Cortex of kidney (tissue), 1 donor: ENCODE measurements at places on chromosomes 4 and X.

DNA sequence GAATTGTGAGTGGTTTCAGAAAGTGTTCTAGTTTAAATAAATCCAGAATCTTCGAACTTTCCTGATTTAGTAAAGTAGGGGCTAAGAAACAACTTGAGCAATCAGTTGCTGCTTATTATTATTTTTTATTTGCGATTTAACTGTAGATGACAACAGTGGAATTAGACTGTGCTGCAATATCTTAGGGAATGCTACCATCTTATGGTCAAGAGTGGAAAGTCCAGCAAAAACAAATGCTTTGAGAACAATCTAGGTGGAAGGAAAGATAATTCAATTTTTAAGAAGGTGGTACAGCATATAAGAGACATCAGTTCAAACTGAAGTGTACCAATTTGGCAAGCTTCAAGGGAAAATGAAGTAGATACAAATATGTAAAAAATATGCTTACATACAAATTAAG, 73.3 kb downstream of the CYLC1 start:
- DNase-seq = no peak

- DNase-seq = no peak
Observed at GRCh38 chr4:130424211-130424610, 1328.3 kb downstream of the C4orf33 start.

DNA sequence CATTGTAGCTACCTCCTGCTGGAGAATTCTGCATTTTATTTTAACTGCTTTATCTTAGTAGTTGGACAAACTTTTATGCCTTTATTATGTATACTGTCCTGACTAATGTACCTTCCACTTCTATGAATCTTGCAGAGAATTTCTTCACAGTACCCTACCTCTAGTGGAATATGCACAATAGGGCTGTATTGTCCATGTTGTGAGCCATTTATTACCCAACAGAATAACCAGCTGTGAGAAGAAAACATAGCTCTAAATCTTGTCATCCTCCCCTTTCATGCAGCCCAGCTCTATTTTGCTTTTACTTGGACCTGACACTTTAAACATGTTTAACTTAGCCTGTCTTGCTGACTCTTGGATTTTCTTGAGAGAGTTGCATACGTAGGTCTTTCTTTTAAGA, 56.2 kb downstream of the MCUB start:
- DNase-seq = no peak

DNA sequence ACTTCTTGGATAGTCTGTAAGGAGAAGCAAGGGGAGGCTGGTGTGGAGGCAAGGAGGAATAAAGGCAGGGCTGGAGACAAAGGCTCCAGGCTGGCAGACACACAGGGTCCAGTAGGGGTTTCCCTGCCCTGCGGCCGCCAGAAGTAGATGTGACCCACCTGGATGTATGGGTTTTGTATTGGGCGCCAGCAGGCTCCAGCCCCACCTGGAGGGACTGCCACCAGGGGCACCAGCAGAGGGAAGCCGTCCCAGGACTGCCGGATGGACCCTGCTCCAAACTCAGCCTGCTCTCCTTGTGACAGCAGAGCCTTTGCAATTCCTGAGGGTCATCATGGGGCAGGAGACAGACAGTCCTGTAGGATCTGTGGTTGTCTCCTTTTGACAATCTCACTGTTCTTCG, 52.7 kb downstream of the MGST2 start:
- no peak for DNase-seq

DNA sequence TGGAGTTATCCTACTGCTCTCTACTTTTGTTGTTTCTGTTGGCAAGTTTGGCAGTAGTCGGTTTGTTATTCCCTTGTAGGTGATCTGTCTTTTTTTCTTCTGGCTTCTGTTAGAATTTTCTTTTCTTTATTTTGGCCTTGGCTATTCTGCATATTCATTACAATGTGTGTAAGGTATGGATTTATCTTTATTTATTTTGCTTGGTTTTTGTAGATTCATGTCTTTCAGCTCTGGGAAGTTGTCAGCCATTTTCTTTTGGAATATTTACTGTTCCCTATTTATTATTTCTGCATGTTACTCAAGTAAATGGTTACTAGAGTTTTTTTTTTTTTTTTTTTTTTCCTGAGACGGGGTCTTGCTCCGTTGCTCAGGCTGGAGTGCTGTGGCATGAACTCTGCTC, 12.6 kb downstream of the ADD1 start:
- DNase-seq = no peak

DNA sequence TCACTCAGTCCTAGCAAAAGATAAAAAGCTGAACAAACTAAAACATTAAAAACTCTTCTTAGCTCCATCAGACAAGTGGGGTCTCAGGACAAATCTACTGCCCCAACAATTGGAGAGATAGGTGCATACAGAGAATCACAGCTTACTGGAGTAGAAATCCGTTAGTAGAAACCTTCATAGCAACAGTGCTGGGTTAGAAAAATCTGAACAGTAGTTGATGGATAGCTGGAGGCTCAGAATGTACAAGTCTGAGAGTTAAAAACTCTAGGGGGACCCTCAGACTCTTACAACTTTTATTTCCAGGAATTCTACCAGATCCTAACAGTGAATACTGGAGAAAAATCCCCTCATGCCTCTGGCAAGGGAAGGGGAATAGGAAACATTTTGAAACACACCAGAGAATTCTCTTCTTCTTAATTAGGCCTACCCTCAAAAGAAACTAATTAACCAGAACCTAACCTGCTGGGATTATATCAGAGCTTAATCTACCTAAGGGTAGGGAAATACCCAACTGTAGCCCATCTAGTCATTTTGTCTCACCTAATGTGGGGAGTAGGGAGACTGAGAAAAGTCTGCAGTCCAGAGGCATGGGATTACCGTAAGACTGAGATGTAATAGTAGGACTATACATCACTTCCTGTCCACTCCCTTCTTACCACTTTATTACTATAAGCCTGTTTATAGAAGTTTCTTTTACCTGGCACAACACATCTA, 165.0 kb upstream of the CTSO start:
- DNase-seq = no peak

- DNase-seq = no peak
Observed at GRCh38 chr4:4704267-4704666, 155.2 kb upstream of the MSX1 start.

- no peak for DNase-seq
Observed at GRCh38 chrX:51779306-51779705, 36.1 kb downstream of the GSPT2 start.

GRCh38 chrX:68833855-68834331, 5.1 kb downstream of the EFNB1 start:
- DNase-seq = no peak

DNA sequence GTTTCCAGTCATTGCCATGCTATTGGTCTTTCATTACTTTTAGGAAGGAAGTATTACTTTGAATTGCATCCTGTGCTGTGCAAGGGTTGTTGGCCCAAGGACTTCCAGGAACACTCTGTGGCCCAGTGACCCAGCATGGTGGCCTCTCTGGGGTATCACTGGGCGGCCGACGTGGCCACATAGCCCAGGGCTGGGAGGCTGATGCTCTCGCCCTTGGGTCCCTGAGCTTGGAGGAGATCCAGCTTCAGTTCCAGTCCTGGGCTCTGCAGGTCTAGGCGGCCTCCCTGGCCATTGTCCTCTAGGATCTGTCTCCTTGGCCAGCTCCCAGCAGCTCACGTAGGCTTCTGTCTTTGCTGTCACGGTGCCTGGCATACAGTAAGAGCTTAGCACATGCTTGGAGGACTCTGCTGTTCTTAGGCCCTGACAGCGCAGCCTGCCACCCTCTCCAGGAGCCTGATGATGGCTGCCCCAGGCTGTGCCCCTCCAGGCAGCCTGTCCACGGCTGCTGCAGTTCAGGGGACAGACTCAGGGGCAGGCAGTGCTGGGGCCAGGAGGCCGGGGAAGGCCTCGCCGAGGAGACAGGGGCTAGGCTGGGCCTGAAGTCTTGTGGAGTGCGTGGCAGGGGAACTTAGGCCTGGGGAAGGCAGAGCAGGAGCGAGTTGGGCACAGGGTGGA, 42.2 kb downstream of the SORCS2 start:
- no peak for DNase-seq
